ENCODE measurements at places on chromosomes 7 and 10.

GRCh38 chr10:80459047-80459865, 5.1 kb downstream of the TSPAN14 start:
- no peak for DNase-seq

DNA sequence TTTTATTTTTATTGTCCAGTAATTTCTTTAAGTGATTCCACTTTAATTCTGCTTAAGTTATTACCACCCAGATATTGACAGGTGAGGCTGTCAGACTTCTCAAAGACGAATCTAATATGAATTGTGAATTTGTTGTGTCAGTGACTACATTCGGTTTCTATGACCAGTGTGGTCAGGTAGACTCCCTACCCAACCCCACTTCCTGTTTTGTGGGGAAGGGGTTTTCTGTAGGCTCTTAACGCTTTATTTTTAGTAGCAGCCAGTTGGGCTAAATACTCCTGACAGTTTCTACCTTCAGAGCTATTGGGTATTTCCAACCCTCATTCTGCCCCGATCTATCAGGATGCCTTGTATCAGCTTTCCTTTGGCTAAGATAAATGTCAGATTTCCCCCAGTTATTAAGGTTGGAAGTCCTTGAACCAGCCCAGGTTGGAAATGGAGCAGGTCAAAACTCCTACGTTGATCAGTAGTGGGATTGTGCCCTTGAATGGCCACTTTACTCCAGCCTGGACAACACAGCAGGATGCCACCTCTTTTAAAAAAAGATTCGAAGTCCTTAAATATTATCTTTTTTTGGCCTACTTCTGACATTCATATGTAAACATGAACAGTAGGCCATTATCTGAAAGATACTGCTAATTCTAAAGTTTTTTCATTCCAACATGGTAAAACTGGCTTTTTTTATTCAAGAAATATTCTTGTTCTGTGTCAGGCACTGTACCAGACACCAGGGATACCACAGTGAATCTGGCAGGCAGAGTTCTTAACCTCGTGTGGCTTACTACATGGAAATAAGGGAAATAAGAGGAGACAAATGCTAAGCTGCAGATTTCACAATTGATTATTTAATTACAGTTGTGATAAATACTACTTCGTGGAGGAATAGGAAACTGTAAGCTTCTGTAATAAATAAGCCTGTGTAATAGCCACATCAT, 133.3 kb upstream of the SAMD8 start:
- no peak for DNase-seq

GRCh38 chr10:95134490-95134889, 59.5 kb upstream of the ACSM6 start:
- DNase-seq, result no peak

DNA sequence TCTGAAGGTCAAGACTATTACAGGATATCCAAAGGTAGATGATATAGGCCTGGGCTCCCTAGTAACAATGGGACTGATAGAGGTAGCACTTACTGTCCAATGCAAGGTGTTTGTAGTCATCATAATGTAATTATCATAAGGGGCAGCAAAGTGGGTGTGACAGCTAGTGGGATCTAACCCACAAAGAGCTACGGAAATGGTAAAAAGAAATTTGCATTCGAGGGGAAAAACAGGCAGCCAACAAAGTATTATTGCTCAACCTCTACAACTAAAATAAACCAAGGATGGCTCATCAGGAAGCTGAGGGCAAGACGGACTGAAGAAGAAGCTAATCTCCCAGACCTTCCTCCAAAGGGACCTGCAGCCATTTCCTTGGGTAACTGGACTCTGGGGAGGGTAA, 211.0 kb downstream of the WDR11 start:
- DNase-seq, result no peak

DNA sequence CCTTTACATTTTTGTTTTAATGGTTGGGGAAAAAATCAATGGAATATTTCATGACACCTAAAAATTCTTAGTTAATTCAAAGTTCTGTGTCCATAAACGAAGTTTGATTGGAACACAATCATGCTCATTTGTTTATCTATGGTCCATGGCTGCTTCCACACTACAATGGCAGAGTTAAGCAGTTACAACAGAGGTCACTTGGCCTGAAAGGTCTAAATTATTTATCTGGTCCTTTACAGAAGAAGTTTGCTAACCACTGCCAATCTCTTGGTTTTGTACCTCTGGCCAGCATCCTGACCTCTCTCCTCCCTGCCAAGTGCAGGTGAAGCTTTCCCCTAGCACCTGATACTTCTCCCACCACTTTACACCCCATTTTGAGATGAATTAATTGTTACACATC, 61.5 kb downstream of the SRPK2 start:
- DNase-seq, result no peak

DNA sequence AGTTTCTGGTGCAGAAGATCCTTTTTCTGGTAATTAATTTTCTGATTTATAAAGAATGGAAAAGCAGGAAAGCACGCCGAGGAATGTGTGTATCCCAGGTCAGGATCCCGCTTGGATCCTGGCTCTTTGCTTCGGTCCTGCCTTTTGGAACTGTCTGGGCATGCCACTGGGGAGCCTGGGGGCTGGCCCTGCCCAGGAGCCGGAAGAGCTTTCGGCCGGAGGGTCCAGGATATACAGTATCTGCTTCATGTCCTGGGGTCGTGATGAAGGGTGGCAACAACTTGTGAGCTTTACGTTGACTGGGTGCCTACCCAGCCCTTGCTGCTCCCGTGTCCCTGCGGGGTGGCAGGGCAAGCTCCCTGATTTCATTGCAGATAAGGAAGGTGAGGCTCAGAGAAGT, 2.4 kb downstream of the SH2D4B start:
- DNase-seq, result no peak

DNA sequence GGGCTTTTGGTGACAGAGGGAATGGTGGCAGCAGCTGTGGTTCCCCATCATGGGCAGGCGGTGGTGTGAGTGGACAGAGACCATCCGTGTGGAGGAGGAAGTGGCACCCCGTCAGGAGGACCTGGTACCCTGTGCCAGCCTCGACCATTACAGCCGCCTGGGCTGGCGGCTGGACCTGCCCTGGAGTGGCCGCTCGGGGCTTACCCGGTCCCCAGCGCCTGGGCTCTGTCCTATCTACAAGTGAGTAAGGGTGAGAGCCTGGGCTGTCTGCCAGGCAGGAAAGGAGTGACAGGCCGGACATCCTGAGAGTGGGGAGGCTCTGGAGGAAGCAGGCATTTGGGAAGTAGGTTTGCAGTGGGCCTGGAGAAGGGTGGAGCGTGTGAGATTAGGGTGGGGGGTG, 2.9 kb upstream of the ZNF467 start:
- DNase-seq, result no peak

DNA sequence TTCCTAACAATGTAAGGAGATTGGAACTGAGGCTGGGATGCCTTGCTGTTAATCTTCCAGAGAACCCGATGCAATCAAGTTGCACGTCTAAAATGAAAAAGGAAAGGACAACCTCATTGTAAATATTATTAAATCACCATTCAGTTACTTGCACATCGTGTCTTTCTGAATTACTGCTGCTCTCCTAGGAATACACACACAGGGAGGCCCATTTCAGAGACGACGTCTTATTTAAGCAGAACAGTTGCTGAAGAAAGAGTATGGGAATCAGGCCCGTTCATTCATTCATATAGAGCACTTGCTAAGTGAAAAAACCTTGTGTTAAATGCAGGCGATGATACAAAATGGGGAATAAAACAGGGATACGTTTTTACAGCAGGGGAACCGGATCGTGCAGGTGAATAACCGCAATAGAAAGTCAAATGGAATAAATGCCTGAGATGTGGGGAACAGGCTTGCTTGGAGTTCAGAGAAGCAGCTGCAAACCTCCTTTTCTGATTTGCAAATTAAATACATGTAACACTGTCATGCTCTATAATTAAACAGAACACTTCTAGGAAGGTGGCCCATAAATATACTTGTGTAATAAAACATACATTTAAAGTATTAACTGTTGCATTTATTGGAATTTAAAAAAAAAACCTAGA, 409.9 kb downstream of the GALNT17 start:
- no peak for DNase-seq

GRCh38 chr10:117353684-117354083, 21.6 kb downstream of the PDZD8 start:
- no peak for DNase-seq

DNA sequence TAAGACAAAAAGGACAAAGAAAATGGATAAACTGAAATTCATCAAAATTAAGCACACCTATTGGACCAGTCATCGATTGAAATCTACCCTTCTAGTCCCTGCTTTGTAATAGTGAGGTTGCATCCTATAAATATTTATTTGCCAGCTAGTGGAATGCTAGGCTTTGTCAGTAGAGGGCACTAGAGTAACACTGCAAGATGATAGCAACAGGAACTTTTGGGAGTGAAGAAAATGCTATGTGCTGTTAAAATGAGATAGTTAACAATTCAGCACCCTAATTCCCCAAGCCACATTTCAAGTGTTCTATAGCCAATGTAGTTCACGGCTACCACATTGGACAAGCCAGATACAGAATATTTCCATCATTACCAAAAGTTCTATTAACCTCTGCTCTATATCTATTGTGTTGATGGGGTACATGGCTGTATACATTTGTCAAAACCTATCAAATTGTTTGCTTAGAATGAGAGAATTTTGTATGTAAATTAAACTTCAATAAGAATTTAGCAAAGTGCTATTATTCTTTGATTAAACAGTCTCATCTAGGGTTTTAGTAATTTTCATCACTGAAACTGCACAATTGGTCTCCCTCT, 69.8 kb downstream of the LSMEM1 start:
- no peak for DNase-seq

DNA sequence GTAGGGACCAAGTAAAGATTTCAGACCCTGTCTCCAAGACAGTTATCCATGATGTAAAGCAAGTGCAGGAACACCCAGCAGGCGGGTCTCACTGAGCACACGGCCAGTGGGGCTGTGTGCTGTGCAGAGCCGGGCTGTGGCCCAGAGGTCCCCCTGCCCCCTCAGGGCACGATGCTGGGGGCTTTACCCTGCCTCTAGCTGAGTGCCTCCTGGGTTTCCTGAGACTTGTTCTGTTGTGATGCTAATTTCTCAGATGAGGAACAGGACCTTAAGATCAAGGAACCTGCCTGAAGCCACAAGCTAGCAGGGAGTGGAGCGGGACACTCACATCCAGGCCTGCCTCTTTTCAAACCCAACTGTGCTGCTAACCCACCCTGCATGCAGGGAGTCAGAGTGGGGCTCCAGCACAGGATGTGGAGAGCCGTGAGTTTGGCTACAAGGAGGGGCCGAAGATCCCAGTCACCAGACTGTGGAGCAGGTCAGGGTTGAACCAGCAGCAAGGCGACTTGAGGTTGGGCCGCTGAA, 76.1 kb upstream of the LYZL2 start:
- DNase-seq, result no peak

- no peak for DNase-seq
Observed at GRCh38 chr10:62082729-62083411, 181.4 kb downstream of the ARID5B start.

DNA sequence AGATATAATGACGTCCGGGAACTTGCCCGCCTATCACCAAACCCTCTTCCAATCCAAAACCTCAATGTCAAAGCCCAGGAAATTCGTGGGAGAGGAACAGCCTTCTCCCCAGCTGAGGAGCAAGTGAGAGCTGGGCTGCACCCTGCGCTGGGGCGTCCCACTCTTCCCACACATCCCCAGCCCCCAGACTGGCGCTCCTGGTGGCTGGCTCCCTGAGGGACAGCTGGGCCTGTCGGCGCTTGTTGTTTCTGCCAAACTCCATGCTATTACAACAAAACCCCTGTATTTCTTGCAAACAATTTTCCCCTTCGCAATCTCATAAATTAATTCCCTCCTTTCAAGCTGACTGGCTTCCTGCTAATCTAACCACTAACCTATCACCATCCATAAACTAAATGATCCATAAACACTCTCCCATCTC, 53.0 kb downstream of the GRID1 start:
- DNase-seq, result no peak

GRCh38 chr10:114539623-114540022, 118.5 kb downstream of the ABLIM1 start:
- no peak for DNase-seq

GRCh38 chr7:30330134-30331111, 46.0 kb downstream of the ZNRF2 start:
- DNase-seq, result no peak

DNA sequence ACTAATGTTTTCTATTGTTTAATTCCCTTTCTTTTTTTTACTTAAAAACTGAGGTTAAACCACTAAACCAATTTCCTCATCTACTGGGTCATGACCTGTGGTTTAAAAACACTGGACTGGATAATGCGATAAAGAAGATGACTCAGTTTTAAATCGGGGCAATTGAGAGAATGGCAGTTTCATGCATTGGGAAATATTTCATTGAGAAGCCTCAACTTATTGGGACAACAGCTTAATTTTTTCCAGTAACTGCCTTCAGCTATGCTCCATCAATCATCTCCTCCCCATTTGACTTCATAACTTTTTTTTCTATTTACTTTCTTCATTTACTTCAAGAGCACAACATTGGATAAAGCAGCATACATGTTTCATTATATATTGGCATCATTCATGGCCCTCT, 61.8 kb upstream of the MET start:
- no peak for DNase-seq

DNA sequence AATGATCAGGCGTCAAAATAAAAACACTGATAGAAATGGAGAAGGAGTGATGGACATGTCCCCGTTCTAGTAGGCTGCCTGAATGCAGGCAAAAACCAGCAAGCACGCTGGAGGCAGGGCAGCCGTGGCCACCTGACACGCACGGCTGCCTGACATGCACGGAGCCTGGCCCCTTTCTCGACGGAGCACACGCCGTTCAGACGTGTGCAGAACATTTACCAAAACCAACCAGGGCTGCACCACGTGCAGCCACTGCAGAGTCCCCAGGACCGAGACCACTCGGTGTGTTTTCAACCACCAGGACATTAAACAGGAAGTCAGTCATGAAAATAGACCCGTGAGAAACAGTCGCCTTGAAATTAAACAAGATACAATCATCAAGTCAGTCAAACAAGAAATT, 61.9 kb upstream of the NKX6-2 start:
- DNase-seq, result no peak

DNA sequence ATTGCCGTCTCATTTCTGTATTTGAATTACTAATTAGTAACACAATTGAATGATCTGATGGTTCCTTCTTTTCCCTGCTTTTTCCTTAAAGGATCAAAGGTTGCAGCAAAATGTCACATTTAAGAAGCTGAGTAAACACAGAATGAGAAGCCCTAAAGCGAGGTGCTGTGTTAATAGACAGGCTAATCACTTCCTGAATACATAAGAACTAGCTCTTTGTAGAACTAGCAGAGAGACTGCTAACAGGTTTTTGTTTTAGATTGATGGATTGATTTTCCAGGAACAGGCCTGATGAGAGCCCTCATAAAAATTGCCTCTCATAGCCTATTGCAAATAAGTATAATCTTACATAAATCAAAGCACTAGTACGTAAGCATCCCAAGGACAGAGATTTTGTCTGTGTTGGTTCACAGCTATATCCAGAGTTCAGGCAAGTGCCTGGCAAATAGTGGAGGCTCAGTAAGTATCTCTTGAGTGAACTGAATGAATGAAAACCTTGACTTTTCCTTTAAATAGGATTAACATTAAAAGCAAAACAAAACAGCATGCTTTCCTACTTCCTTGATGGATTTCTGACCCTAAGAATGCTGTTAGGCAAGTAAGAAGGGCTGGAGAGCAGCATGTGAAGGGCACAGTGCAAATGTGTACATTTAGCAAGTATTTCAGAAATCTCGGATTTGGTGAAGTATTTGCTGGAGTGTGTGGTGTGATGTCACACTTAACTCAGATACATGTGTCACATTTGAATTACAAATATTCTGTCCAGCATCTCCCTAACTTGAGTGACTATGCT, 3.3 kb downstream of the TMEM229A start:
- no peak for DNase-seq

GRCh38 chr10:6558759-6559461, 21.2 kb downstream of the PRKCQ start:
- no peak for DNase-seq
